Trophoblast cell (in vitro differentiated cells and primary cell): ENCODE measurements at places on chromosomes 16 and 17.

- DNase-seq: peak; percentile 56
These were observed 7.0 kb upstream of the MILR1 start for GRCh38 chr17:64441772-64442540.

DNA sequence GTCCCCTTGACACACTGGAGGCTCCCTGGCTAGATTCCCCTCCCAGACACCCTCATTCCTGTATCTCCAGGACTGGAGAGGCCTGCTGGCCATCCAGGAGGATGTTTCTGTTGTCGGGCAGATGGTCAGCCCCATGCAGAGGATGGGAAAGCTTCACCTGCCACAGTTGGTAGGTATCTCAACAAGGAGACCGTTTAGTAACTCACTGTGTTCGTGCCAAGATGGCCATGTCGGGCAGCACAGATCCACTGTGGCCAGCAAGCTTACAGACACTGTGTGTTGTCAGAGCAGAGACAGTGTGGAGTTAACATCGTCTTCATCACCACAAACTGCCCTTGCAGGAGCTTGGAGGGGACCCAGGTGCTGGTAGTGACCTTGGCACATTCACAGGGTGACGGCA lies 390.9 kb downstream of the SEC14L1 start:
- no peak for DNase-seq

DNA sequence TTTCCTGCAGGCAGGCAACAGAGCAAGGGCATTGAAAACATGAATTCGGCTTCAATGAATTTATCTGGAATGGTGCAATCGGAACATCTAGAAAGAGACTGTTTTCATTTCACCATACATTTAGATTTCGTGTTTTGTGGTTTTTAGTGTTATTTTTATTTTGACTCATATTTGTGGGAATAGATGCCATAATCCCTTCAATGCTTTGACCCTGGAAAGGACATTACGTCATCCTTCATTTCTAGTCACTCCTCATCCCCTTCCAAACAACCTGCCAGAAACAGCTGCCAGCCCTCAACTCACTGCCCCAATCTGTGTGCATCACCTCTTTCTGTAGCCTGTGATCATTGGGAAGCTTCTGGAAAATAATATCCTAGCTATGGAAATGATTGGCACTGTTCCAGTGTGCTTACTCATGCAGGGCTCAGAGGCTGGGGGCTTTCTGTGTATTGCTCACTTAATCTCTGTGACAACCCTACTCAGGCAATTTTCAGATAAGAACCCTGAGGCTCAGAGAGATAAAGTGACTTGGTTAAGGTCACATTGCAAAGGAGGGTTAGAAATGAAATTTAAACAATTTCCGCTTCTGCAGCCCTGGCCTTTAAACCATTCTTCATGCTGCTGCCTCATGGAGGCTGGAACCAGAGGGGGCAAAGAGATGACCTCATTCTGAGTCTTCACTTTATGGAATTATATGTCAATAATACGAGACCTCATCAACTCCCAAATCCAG lies 9.5 kb upstream of the KSR1 start:
- DNase-seq: no peak

- no peak for DNase-seq
These were observed 93.5 kb downstream of the CACNG1 start for GRCh38 chr17:67137860-67138259.

DNA sequence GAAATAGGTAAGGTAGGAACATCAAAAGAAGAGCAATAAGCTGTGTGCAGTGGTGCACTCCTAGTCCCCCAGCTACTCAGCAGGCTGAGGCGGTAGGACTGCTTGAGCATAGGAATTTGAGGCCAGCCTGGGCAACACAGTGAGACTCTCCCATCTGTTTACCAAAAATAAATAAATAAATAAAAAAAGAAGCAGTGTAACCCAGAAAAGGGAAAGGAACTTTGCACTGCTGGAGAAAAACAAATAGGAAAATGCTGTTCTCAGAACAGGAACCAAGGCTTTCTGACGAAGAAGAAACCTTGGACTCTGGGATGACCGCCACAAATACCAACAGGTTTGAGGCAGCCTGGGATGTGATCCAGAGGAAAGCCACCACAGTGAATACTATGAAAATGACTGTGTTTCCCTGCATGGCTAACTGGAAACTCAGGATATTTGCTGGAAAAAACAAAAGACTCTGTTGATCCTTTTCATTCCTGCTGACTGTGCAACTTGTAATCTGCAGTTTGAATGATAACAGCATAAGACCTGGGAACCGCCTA lies 41.2 kb downstream of the TTC19 start:
- peak; percentile 62 for DNase-seq

- DNase-seq: no peak
These were observed 104.5 kb upstream of the CIBAR2 start for GRCh38 chr16:85216522-85217375.

- no peak for DNase-seq
These were observed 230.7 kb downstream of the KATNIP start for GRCh38 chr16:27780468-27781194.

GRCh38 chr16:6947291-6947690 lies 385.4 kb upstream of the RBFOX1 start:
- no peak for DNase-seq
